ENCODE measurements at places on chromosomes 12 and 14.
A peak's percentile ranks its signal among the peaks of the same experiment; 100 is the strongest.

- no peak for DNase-seq
These were observed 15.2 kb downstream of the ACIN1 start for GRCh38 chr14:23079716-23080115.

GRCh38 chr14:94423453-94424056 is 29.0 kb downstream of the SERPINA11 start:
- DNase-seq, result peak; percentile 77

DNA sequence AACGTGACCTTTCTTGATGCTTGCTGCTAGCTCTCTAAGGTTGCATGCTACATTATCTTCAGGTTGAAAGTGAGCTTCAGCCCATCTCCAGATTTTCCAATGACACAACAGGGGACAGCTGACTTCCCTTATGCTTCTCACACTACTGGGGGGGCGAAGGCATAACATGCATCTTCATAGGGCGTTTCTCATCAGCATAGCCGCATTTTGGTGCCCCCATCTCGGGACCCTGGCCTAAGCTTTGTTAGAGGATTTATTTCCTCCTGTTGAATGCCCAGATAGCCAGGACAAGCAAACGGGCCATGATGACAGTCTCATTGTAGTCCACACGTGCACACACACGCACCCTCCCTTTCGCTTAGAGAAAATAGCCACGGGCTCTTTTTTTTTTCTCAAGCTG is 30.7 kb downstream of the SSPN start:
- no peak for DNase-seq

- DNase-seq, result no peak
These were observed 65.1 kb downstream of the FBXW8 start for GRCh38 chr12:116975779-116976393.

DNA sequence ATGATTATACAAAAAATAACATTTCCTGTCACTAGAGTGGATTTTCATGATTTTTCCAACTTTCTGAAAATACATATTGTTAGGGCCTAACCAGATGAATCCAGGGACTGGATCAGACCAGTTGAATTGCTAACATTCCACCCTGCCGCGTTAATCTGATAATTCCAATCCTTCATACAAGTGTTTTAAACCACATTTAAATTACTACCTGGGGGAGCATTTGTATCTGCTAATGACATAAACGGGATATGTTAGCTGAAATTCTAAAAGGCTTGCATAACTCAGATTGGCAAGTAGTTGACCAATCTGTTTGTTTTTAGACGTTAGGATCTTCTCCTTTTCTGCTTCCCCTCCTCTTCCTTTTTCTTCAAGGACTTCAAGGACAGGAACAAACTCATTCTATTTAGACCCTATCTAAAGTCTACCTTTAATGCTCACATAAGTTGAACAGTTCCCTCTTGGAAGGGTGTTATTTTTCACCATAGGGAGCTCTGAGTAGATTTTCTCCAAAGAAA is 239.0 kb downstream of the ADAMTS20 start:
- no peak for DNase-seq

DNA sequence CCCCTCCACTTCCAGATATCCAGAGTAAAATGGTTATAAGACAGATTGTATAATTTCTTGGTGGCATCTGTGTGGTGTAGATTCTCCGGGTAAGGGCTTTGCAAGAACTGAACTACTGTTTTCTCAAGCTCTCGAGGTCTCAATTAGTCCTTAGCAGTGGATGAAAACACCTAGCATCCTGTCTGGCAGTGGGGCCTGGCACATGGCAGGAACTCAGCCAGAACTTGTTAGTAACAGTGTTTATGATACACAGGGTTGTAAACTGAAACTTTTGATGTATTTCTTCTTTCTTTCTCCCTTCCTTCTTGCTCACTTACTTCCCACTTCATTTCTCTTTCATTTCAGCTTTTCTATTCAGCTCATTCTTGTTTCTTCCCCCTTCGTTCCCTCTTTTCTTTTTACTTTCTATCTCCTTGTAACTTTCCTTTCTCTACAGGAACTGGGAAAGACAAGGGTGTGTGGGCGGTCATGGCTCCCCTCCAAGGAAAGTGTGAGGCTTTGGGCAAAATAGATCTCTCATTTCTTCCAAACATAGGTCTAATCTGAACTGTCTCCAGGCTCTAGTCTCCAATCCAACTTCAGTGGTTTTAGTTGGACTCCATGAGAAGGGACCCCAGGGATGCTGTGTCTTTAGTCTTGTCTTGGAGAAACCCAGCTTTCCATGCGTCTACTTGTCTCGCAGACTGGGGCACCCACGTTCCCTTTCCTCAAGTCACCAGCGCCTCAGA is 159.7 kb downstream of the PAH start:
- DNase-seq, result peak; percentile 70

DNA sequence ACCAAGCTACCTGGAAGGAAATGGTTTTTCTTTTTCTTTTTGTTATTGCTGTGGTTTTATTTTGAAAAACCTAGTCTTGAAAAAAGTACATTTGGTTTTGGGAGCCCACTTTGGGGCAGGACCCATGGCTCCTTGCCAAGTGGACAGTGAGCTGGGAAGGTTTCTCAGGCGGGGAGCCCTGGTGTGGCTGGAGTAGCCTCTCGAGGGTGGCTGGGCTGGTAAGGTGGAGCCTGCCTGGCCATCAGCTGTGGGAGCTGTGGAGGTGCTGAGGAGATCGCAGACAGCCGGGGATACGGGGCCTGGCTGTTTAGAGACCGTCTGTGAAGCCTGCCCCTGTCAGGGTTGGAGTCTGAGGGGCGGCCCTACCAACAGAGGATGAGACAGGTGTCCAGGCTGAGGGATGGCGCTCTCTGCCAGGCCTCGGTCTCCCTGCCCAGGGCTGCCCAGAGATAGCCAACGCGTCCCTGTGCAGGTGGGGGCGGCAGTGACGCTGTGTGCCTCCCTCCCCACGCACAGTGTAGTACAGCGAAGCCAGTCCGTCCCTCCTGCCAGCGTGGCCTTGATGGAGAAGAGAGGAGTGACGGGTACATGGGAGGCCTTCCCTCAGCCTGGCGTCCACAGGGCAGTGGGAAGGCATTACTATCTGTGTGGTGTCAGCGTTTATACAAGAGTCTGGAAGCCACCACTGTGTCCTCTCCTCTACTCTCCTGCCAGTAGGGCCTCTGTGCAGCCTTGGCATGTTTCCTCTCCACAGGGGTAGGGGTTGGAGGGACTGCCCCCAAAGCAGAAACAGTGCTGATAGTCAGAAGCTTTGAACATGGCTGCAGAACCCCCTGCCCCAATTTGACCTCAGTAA is 5.9 kb downstream of the RIN3 start:
- no peak for DNase-seq

GRCh38 chr14:95337041-95337595 is 17.4 kb upstream of the CLMN start:
- no peak for DNase-seq

GRCh38 chr12:111414711-111415252 is 9.1 kb downstream of the SH2B3 start:
- DNase-seq, result no peak

DNA sequence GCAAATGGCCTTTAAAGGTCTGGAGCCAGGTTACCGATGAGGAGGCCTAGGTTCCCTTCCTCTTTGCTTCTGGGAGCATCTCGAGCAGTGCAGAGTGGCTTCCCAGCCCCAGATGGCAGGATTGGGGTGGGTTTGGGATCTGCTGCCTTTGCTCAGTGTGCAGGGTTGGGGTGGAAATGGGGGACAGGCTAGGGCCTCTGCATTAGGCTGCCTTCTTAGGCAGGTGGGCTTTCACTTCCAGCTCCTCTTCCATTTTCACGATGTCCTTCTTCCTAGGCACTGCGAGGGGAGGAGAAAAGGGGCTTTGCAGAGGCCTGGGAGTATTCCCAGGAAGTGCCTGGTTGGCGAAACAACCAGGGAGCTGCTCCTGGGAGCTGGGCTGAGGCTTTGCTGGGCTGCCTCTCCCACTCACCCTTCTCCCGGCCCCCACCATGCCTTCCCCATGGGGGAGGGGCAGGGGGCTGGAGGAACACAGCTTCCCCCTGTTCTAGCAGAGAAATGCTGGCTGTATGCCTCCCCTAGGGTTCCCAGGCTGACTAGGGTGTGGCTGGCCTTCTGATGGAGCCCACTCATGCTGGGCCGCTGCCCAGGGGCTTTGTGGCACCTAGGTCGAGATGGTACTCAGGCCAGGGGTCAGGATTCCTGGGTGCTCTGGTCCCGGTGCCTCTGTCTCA is 2.4 kb downstream of the NR4A1 start:
- DNase-seq, result no peak

GRCh38 chr14:51897791-51898355 is 37.5 kb downstream of the GNG2 start:
- no peak for DNase-seq

- no peak for DNase-seq
These were observed 11.4 kb downstream of the MGST1 start for GRCh38 chr12:16358878-16359277.

DNA sequence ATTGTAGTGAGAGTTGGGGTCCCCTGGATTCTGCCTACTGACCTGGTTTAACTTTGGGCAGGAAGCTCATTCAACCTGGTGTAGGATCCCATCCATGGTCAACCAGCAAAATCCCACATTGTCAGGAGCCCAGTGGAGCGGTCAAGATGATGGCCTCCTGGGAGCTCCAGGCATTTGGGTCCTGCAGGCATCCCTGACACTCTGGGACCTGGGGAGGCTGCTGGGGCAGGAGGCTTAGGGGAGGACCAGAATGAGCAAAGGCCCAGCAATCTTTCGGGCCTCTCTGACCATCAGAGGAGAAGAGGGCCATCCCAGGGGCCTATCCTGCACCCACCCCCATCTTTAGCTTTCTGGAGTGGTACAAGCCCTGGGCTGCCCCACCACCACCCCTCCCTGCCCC is 104.0 kb downstream of the PRMT8 start:
- DNase-seq, result no peak

DNA sequence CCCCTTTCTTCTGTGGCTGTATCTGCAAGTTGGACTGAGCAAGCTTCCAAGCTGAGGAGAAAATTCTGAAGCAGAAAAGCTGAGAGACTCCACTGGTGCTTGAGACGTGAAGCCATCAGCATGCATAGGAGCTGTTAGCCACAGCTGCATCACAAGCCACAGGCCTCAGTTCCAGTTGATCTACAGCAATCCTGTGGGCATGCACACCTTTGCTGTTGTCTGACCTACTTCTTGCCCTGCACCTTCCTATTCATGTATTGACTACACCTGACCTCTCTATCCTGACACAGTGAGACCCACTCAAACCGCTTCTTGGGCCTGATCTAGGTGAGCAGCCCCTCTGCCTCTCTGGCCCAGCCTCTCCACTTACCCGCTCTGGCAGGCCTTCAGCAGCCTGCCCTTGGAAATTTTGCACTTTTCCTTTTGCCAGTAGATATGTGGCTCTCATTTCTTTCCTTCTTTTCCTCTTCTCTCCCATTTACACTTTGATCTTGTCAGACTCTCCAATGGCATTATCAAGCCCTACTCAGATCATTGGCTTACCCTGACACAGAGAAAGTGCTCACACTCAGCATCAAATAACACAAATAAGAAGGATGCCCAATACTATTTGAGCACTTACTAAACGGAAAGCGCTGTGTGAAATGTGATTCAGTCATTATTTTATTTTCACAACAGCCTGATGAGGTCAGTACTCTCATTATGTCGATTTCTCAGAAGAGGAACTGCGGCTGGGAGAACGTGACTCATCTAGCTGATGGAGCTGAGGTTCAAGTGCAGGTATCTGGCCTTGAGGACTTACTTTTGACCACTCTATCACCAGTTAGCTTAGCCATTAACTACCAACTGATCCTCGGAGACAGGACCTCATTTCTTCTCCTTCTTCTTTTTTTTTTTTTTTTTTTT is 21.9 kb upstream of the PTGR2 start:
- no peak for DNase-seq

DNA sequence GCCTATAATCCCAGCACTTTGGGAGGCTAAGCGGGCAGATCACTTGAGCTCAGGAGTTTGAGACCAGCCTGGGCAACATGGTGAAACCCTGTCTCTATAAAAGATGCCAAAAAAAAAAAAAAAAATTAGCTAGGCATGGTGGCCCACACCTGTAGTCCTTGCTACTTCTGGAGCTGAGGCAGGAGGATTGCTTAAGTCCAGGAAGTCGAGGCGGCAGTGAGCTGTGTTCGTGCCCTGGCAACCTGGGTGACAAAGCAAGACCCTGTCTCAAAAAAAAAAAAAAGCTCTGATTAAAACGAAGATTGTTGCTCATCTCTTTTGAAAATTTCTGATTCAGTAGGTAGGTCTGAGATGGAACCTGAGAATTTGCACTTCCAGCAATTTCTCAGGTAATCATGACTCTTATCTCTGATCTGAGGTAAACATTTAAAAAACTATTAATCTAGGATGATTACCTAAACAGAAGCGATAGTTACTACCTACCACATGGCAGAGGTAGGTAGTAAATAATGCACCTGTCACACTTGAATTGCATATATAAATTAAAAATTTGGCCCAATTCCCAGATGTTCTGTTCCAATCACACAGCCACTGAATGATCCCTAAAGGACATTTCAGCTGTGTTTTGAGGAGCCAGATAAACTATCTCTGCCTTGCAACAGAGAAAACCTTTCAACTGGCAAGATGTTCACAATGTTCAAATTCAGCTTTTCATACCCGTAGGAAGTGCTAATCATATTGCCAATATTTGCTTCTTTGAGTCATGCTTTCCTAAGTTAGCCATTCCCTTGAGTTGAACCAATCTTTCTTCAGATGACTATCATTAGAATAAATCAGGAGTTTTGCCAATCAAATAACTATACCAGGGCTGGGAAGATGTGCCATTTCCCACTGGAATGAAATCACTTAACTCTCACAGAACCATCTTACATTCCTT is 4.2 kb upstream of the TEP1 start:
- no peak for DNase-seq

GRCh38 chr12:29053567-29053966 is 95.5 kb upstream of the FAR2 start:
- no peak for DNase-seq

GRCh38 chr14:64186231-64187129 is 107.7 kb downstream of the ESR2 start:
- DNase-seq, result no peak

- no peak for DNase-seq
These were observed 108.4 kb upstream of the EGLN3 start for GRCh38 chr14:34059037-34059924.

- DNase-seq, result no peak
These were observed 15.5 kb upstream of the HDAC7 start for GRCh38 chr12:47835006-47835830.

DNA sequence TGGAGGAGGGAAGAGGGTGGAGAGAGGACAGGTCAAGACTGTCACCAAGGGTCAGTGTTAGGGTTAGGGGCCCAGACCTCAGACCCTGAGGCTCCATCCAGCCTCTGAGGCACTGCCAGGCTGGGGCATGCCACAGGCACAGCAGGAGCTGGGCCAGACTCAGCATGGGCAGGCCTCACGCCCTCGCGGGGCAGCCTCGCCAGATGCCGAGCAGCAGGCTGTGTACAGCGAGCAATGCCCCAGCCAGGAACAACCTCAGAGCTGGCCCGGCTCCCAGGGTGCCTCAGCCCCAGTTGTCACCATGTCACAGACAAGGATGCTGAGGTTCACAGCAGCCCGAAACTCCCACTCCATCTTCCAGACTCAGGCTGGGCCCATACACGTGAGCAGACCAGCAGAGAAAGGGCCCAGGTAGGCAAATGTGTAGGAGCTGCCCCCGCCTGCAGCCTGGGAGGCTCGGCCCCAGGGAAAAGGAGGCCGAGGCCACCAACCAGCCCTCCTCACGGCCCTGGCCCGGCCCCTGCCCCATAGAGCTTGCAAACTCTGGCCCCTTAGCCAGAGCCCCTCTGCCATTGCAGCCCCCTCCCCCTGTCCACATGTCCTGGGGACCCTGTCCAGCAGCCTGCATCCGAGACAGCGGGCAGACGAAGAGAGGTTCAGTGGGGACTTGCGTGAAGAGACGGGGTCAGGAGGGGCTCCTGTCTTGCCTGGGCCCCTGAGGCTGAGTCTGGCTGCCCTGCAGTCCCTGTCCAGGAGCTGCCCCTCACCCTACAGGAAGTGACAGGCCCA is 7.5 kb downstream of the C14orf180 start:
- DNase-seq, result peak; percentile 89

- DNase-seq, result no peak
These were observed 7.4 kb downstream of the GRIN2B start for GRCh38 chr12:13973996-13974395.
